Stimulated activated CD8-positive, alpha-beta memory T cell treated with anti-CD3 and anti-CD28 coated beads, Interleukin-2, amount 100 ng/mL, for 1 hour (primary cell): ENCODE measurements at places on chromosomes 1 and 21.

- DNase-seq = no peak
These were observed 14.5 kb downstream of the WDR26 start for GRCh38 chr1:224420106-224420505.

DNA sequence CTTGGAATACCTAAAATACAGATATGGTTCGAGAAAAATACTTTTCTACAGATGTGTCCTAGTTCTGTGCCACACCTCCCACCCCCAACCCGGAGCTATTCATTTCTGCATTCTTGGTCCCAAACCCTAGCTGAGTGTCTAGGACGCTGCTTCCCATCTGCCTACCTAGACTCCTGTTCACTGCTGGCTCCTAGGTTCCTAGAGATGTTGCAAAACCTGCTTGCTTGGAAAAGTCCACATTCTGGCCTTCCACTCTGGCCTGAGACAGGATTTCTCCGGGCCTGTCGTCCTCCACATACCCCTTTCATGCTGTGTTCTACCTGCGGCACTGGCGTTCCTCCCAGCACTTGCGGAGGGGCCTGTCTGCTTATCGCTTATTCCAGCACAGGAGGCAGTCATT lies 165.8 kb upstream of the CTTNBP2NL start:
- no peak for DNase-seq

DNA sequence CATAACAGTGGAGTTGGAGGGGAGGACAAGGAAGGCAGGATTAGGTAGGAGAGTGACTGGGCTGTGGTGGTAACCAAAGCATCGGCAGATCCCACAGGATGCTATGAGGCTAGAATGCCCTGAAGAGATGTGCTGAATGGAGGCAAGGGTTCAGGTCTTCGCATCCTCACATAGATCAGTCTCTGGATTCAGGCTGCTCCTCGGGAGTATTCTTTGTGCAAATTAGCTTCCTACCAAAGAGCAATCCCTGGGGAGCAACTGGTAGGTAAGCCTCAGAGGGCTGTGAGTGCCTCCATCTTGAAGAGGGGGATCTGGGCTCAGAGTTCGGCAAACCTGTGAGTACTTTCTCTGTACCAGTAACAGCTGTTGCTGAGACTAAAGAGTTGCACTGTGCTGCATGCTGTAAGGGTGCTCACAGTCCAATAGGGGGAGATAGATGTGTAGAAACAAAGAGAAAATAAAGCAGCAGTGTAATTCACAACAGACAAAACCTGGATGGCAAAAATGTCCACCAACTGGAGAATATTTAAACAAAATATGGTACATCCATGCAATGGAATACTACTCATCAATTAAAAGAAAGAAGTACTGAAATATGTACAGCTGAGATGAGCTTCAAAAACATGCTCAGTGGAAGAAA lies 322.4 kb upstream of the DEPDC1 start:
- no peak for DNase-seq

DNA sequence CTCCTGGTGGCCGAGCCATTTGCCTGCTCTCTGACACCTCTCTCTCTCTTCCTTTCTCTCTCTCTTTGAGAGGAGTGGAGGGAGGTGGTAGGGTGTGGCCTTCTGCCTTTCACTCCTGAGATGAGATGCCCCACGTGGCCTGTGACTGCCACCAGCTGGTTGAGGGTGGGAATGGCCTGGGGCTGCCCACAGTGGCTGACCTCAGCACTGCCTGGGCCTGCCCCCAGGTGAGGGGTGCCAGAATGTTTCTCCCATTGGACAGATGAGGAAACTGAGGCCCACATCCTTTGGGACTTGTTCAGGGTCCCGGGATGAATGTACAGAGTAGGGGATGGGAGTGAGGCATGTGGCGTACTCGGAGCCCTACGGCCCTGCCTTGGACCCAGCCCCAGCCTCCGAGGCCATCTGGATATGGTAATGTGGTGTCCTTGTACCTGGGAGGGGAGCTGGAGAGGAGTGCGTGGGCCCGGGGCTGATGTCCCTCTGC lies 12.7 kb upstream of the C1orf167 start:
- no peak for DNase-seq

GRCh38 chr1:84700070-84700469 lies 9.8 kb upstream of the SSX2IP start:
- DNase-seq = no peak
